Gastrocnemius medialis (tissue), 4 donors: ENCODE measurements at places on chromosomes 3 and 15. TPM values are rescaled to one million over a fixed set of nuclear protein-coding genes. Genes with fewer than 3 reads are reported as not detected.
A peak's percentile ranks its signal among the peaks of the same experiment; 100 is the strongest.

DNA sequence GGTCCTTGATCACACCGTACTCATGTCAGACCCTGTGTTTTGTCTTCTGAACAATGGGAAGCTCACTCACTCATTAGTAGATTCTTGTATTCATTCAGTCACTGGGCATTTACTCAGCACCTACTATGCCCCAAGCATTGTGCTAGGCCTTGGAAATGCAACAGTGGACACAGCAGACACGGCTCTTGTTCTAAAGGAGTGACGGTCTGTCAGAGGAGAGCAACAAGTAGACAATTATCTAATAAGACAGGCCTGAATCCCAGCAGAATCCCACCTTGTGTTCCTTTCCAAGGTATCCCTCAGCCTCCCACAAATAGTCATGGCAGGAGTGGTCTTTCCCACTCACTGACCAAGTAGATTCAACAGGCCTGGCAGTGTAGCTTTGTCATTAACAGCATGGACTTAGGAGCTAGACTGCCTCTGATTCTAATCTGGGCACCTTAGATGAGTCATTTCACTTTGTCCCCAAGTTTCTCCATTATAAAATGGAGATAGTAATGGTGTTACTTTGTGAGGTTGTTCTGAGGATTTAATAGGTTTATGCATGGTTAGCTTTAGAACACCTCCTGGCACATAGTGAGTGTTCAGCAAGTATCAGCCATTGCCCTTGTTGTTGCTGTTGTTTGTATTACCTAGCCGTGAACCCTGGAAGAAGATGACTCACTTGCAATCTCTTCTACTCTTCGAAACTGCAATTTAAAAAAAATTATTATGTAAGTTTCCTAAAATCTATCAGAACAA lies 69.1 kb downstream of the SSUH2 start:
- no peaks in the 10 kb centered on the region for H3K27me3 ChIP-seq
- H3K4me3 ChIP-seq, result no peak overlapping the region
- H3K27ac ChIP-seq, result peak overlapping the region; percentile 62
- no peak for DNase-seq

DNA sequence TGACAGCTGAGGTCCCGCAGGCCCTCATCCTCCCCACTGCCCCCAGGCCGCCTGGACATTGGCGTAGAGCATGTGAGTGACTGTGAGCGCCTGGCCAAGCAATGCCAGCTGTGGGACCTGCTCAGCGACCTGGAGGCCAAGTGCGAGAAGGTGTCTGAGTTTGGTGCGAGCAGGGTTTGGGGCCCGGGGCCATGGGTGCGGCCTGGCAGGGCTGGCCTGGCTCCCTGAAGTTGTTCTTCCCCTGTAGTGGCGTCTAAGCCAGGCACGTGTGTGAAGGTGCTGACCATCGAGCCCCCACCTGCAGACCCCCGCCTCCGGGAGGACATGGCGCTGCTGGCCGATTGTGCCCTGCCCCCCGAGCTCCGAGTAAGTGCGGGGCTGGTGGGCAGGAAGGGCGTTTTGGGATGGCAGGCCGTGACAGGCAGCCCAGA lies 4.2 kb downstream of the ABTB1 start:
- H3K4me1 ChIP-seq, result peaks cover 24% of the 10 kb centered on the region
- no peak overlapping the region for H3K27ac ChIP-seq
- no peak for DNase-seq
- H3K4me3 ChIP-seq, result no peak overlapping the region
- no peaks in the 10 kb centered on the region for H3K27me3 ChIP-seq

GRCh38 chr3:173398111-173398479 lies 551 bp downstream of the NLGN1 start:
- no peaks in the 10 kb centered on the region for H3K36me3 ChIP-seq
- peak overlapping the region; percentile 71 for H3K27ac ChIP-seq
- no peak for DNase-seq
- H3K27me3 ChIP-seq, result peaks cover 12% of the 10 kb centered on the region

DNA sequence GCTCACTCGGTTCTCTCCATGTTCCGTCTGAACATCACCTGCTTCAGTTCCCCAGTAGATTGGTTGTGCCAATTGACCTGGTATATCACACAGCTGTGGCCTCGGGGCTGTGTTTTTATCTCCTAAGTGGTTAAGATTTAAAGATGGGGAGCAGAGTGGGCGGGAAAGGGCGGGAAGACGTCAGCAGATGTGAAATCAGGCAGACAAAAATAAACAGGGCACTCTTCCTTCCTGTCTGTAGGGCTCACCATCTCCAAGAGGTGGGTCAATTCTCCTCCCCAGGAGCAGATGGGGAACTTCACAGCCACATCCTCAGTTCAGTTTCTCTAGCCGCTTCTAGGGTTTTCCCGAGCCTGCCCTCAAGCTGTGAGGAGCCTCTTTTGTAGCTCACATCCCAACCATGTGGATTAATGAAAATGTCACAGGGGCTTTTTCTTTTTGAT lies 26.8 kb upstream of the LIMD1 start:
- H3K27me3 ChIP-seq, result no peaks in the 10 kb centered on the region
- H3K4me1 ChIP-seq, result peaks cover 12% of the 10 kb centered on the region
- no peak overlapping the region for H3K27ac ChIP-seq
- H3K4me3 ChIP-seq, result no peak overlapping the region
- no peaks in the 10 kb centered on the region for H3K36me3 ChIP-seq

- H3K4me1 ChIP-seq, result no peaks in the 10 kb centered on the region
- H3K27ac ChIP-seq, result no peak overlapping the region
- no peak overlapping the region for H3K4me3 ChIP-seq
- no peaks in the 10 kb centered on the region for H3K36me3 ChIP-seq
- no peak for DNase-seq
These were observed 285.1 kb upstream of the STAC start for GRCh38 chr3:36095238-36095637.

DNA sequence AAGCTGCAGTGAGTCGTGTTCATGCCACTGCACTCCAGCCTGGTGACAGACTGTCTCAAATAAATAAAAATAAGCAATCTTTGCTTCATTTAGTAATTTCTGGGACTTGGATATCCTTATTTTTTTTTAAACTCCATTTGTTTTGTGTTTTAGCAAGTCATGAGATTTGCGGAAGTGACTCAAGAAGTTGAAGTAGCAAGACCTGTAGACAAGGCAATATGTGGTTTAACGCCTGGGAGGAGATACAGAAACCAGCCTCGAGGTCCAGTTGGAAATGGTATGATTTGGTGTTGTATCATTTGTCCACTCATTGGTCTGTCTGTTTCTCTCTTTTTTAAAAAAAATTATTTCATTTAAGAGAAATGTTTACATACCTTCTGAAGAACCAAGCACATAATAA lies 16.6 kb upstream of the RPLP1 start:
- no peak for DNase-seq
- H3K27me3 ChIP-seq, result no peaks in the 10 kb centered on the region
- no peak overlapping the region for H3K27ac ChIP-seq
- H3K36me3 ChIP-seq, result no peaks in the 10 kb centered on the region
- H3K4me1 ChIP-seq, result no peaks in the 10 kb centered on the region
- H3K4me3 ChIP-seq, result no peak overlapping the region

HESX1 gene
- not detected for total RNA-seq

GRCh38 chr15:29456255-29456654 lies 186.6 kb upstream of the NSMCE3 start:
- DNase-seq, result no peak
- no peak overlapping the region for H3K27ac ChIP-seq
- no peaks in the 10 kb centered on the region for H3K4me1 ChIP-seq
- H3K36me3 ChIP-seq, result no peaks in the 10 kb centered on the region
- no peak overlapping the region for H3K4me3 ChIP-seq
- H3K27me3 ChIP-seq, result no peaks in the 10 kb centered on the region

GOLGA6A gene
- 0.10 TPM for total RNA-seq

DNA sequence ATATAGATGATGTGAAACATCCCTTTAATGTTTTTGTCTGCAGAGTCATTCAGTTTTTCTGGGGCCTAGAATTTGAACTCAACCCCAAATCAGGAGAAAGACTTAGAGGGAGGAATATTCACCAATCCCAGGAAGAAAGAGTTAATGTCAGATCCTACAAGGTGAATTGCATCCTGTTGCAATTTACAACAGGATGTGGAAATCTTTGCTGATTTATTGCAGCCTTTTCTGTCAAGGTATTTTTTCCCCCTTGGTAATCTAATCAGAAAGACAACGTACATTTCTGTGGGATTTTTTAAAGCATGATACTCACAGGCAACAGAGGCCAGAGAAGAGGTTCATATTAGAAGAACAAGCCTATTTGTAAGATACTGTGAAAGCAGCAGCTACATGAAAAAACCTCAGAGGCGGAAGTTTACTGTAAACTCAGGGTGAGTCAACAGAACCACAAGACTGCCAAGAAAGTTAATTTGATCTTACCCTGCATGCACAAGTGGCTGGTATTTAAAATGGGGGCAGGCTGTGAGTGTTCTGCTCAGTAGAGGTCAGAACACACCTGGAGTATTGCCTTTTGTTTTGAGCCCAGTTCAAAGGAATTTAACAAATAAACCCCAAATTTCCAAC lies 531.9 kb downstream of the AGBL1 start:
- peak overlapping the region; percentile 71 for H3K27ac ChIP-seq
- H3K27me3 ChIP-seq, result no peaks in the 10 kb centered on the region
- DNase-seq, result peak; percentile 63
- H3K4me3 ChIP-seq, result no peak overlapping the region
- H3K36me3 ChIP-seq, result no peaks in the 10 kb centered on the region

SAMMSON gene
- total RNA-seq, result not detected

NOX5 gene
- total RNA-seq, result not detected

GRCh38 chr3:64445109-64445943 lies 220.1 kb upstream of the PRICKLE2 start:
- H3K36me3 ChIP-seq, result no peaks in the 10 kb centered on the region
- no peak for DNase-seq
- H3K4me3 ChIP-seq, result peak overlapping the region; percentile 30
- H3K27ac ChIP-seq, result no peak overlapping the region

GRCh38 chr3:99765042-99765942 lies 52.4 kb upstream of the CMSS1 start:
- no peak overlapping the region for H3K4me3 ChIP-seq
- H3K27me3 ChIP-seq, result no peaks in the 10 kb centered on the region
- no peak for DNase-seq
- peaks cover 23% of the 10 kb centered on the region for H3K4me1 ChIP-seq
- H3K27ac ChIP-seq, result no peak overlapping the region

DNA sequence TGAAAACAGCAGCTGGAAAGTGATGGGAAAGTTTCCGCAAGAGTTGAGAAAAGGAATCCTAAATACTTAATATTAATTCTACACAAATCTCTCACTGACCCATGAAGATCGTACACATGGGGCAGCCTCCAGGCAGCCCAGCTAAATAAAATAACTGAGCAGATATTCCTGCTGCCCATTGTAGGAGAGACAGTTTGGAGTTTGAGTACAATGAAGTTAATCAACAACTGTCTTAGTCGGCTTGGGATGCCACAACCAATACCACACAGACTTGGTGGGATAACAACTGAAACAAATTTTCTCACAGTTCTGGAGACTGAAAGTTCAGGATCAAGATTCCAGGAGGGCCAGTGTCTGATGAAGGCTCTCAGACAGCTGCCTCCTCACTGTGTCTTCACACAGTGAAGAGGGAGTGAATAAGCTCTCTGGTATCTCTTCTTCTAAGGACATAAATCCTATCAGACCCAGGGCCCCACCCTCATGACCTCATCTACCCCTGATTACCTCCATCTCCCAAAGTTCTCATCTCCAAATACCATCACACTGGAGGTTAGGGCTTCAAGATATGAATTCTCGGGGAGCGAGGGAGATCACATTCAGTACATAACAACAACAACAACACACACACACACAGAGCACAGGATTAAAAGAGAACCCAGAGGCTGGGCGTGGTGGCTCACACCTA lies 9.7 kb downstream of the TRPM7 start:
- H3K4me3 ChIP-seq, result no peak overlapping the region
- no peaks in the 10 kb centered on the region for H3K36me3 ChIP-seq
- no peaks in the 10 kb centered on the region for H3K27me3 ChIP-seq
- no peak overlapping the region for H3K27ac ChIP-seq
- DNase-seq, result no peak

GRCh38 chr3:150255413-150255812 lies 152.7 kb upstream of the TSC22D2 start:
- H3K27ac ChIP-seq, result peak overlapping the region; percentile 89
- H3K27me3 ChIP-seq, result no peaks in the 10 kb centered on the region
- peak; percentile 57 for DNase-seq
- no peaks in the 10 kb centered on the region for H3K36me3 ChIP-seq

GRCh38 chr15:84016371-84016770 lies 219.2 kb upstream of the GOLGA6L4 start:
- no peaks in the 10 kb centered on the region for H3K4me1 ChIP-seq
- no peaks in the 10 kb centered on the region for H3K27me3 ChIP-seq
- no peak for DNase-seq
- no peaks in the 10 kb centered on the region for H3K36me3 ChIP-seq

IQCF5 gene
- not detected for total RNA-seq

- H3K36me3 ChIP-seq, result no peaks in the 10 kb centered on the region
- H3K4me1 ChIP-seq, result peaks cover 27% of the 10 kb centered on the region
- no peak overlapping the region for H3K27ac ChIP-seq
- no peaks in the 10 kb centered on the region for H3K27me3 ChIP-seq
- DNase-seq, result no peak
- no peak overlapping the region for H3K4me3 ChIP-seq
These were observed 279.8 kb downstream of the FOXP1 start for GRCh38 chr3:71303627-71304200.

ALG1L2 gene
- total RNA-seq, result not detected

DNA sequence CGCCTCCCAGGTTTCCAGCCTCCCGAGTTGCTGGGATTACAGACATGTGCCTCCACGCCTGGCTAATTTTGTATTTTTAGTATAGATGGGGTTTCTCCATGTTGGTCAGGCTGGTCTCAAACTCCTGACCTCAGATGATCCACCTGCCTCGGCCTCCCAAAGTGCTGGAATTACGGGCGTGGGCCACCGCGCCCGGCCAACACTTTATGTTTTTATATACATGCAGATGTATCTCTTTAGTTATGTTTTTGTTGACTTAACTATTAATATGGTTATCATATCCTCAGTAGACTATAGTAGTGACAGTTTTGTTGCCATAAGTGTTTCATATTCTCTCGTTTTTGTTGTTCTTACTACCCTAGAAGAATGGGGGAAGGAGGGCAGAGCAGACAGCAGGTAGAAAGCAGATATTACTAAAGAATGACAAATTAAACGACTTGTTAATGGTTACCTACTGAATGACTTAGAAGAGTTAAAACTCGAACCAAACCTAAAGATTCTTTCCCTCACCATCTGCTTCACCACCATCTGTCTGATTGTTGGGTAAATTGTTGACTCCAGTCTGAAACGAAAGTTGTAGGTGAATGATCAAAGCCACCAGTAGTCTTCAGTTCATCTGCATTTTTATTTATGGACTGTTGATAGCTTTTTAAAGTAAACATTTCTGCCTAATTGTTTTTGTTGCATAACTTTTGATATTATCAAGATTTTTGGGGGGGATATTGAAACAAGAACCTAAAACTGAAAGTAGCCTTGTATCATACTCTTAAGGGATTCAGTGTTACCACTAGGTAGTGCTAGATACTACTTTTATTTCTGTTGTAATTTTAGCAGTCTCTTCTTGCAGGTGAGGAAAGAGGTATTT lies 89.3 kb downstream of the RASA2 start:
- no peaks in the 10 kb centered on the region for H3K36me3 ChIP-seq
- H3K4me1 ChIP-seq, result no peaks in the 10 kb centered on the region
- no peak overlapping the region for H3K4me3 ChIP-seq
- H3K27ac ChIP-seq, result no peak overlapping the region
- no peak for DNase-seq
